Mesendoderm (in vitro differentiated cells): ENCODE measurements at places on chromosomes 6 and 20.

DNA sequence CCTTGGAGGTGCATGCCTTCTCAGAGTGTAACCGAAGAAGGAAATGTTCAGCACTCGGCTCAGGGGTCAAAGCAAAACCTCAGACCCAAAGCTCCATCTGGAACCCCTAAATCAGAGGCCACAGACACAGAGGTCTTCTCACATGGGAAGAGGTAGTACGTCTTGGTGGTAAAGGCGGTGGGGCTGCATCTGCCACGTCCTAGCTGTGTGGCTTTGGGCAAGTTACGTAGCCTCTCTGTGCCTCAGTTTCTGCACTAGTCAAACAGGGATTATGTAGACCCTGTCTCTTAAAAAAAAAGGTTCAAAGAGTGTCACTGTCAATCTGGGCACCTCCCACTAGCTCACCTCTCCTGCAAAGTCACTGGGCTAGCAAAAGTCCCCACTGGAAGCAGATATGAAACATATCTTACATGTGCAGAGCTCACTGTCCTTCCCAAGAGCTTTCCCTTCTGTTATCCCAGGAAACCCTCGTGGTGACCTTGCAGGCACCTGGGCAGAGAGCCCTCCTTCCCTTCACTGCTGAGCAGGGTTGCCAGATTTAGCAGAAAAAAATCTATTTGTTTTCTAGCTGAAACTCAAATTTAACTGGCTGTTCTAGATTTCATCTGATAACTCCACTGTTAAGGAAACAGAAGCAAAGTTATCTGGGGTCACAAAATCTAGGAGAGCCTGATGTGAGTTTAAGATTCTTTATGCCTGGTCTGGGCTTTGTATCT lies 18.0 kb upstream of the NAA20 start:
- H3K27ac ChIP-seq: no peak overlapping the region
- DNase-seq: no peak
- H3K4me3 ChIP-seq: no peak overlapping the region
- no peaks in the 10 kb centered on the region for H3K36me3 ChIP-seq
- no peaks in the 10 kb centered on the region for H3K4me1 ChIP-seq

DNA sequence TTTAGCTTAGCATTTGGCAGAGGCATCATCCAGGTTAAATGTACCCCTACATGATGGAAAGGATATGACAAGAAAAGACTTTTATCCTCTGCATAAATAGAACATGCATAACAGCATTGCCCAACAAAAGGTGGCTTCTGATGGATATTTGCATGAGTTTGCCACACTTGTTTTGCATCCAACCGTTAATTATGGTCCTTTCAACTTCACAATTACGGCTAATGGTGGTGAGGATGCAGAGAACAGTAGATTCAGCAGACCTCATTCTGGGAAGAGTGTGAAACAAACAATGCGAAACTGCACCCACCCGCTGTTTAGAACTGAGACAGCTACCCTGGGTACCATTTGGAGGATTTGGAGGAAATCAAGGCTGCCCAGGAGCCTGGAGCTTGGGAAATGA lies 690.9 kb upstream of the CHD6 start:
- no peak overlapping the region for H3K27ac ChIP-seq
- H3K36me3 ChIP-seq: no peaks in the 10 kb centered on the region
- H3K4me1 ChIP-seq: no peaks in the 10 kb centered on the region
- no peak for DNase-seq
- H3K4me3 ChIP-seq: no peak overlapping the region

- no peaks in the 10 kb centered on the region for H3K4me1 ChIP-seq
- no peak overlapping the region for H3K27ac ChIP-seq
- no peak overlapping the region for H3K4me3 ChIP-seq
- DNase-seq: peak; percentile 99
- no peaks in the 10 kb centered on the region for H3K36me3 ChIP-seq
Observed at GRCh38 chr20:46970937-46971630, 76.4 kb downstream of the EYA2 start.

- no peaks in the 10 kb centered on the region for H3K36me3 ChIP-seq
- H3K4me3 ChIP-seq: no peak overlapping the region
- H3K27ac ChIP-seq: no peak overlapping the region
- no peaks in the 10 kb centered on the region for H3K4me1 ChIP-seq
- no peak for DNase-seq
- H3K27me3 ChIP-seq: no peaks in the 10 kb centered on the region
Observed at GRCh38 chr20:56702931-56703840, 74.1 kb downstream of the TFAP2C start.

GRCh38 chr6:34527751-34528670 lies 28.1 kb downstream of the SPDEF start:
- no peaks in the 10 kb centered on the region for H3K27me3 ChIP-seq
- DNase-seq: peak; percentile 23
- H3K27ac ChIP-seq: no peak overlapping the region
- H3K4me1 ChIP-seq: no peaks in the 10 kb centered on the region
- no peaks in the 10 kb centered on the region for H3K36me3 ChIP-seq

DNA sequence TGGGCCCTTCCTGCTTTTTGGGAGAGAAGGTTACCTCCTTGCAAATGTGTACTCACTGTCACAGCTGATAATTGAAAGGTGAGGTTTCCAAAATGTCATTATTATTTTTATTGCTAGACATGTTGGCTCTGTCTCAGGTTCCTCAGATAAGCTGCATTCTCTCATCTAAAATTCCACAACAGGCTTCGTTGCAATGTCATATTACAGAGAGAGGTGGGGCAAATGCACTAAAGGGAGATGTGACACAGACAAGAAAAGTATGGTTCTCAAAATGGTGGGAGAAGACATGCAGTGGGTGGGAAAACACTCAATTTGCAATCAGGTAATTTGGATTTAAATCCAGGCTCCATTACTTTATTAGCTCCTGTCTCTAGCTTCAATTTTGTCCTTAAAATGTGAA lies 256.4 kb upstream of the POU3F2 start:
- no peaks in the 10 kb centered on the region for H3K36me3 ChIP-seq
- H3K4me3 ChIP-seq: no peak overlapping the region
- no peak for DNase-seq
- no peaks in the 10 kb centered on the region for H3K4me1 ChIP-seq

GRCh38 chr6:41674231-41675000 lies 36.1 kb downstream of the MDFI start:
- no peak overlapping the region for H3K4me3 ChIP-seq
- no peak overlapping the region for H3K27ac ChIP-seq
- no peaks in the 10 kb centered on the region for H3K27me3 ChIP-seq

DNA sequence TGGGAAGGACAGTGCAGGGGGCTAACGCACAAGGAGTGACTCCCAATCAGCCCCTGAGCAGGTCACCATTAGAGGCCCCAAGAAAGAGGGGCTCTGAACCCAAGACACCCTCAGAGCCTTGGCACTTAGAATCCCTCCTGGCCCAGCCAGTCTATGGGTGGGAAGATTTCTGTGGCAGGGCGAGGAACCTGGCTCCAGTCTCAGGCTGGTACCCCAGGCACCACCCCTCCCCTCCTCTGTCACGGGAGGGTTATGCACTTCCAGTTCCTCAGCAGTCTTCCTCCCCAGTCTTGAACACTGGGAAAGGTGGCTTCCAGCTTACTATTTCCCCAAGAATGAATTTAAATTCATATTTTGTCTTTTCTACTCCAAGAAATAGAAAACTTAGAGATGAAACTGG lies 27.6 kb upstream of the SSTR4 start:
- H3K4me1 ChIP-seq: no peaks in the 10 kb centered on the region
- DNase-seq: no peak
- H3K36me3 ChIP-seq: no peaks in the 10 kb centered on the region
- no peak overlapping the region for H3K4me3 ChIP-seq
- H3K27ac ChIP-seq: no peak overlapping the region
- H3K27me3 ChIP-seq: no peaks in the 10 kb centered on the region
